ENCODE measurements at places on chromosomes 16 and 17.

DNA sequence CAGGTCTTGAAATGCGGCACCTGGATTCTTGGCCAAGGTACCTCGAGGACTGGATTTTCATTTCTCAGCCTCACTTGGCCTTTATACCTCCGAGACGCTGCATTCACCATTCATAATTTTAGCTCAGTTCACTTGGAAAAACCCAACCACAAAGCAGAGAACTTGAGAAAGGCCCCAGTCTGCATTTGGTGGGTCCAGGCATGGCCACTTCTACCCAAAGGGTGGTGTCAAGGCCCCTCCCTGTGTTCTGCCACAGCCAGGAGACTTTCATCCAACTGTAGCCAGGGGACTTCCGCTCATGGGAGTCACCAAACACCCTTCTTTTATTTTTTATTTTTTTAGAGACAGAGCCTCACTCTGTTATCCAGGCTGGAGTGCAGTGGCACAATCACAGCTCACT, 14.7 kb upstream of the TVP23A start:
- no peak for DNase-seq

- DNase-seq, result no peak
Observed at GRCh38 chr16:57089406-57089805, 3.0 kb upstream of the CPNE2 start.

- no peak for DNase-seq
Observed at GRCh38 chr16:19997264-19997663, 76.4 kb downstream of the GPR139 start.

DNA sequence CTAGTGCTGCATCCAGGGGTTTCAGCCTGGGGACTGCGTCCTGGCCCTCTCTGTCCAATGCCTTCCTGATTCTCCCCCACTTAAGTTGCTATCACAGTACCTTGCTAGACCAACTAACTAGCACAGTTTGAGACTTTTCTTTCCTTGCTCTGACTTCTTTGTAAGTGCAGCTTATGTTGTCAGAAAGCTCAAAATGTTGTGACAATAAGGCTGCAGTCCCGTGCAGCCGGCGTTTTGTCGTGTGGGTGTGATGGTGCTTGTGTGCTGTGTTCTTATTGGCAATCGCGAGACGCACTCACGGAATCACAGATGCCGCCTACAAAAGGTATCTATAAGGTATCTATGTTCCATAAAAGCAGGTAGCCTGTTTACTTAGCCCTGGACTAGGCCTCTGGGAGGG, 132.8 kb downstream of the PRKCA start:
- DNase-seq, result no peak

- DNase-seq, result no peak
Observed at GRCh38 chr16:27778171-27778925, 228.4 kb downstream of the KATNIP start.

DNA sequence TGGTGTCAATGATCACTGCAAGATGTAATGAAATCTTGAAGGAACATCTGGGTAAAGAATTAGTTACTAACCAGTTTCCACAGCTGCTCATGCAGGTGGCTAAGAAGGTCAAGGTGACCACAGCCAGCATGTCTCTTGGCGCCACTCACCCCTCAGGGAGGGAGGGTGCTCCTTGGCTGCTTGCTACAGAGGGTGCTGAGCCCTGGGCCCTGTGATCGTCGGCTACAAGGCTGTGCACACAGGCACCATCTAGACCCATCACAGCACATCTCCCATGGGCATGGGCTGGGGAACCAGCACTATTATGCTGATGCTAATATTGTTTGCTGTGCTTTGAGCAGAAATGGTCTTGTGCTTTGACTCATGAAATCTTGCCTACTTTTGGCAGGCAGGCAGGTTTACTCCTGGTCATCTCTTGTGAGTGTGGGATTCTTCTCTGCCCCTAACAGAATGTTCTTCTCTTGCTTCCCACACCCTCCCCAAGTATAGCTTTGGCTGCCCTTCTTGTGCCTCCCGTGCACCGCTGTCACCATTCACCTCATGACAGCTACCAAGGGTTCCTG, 36.4 kb downstream of the TXNDC11 start:
- no peak for DNase-seq

- no peak for DNase-seq
Observed at GRCh38 chr17:75594499-75595283, 7.1 kb downstream of the MYO15B start.

DNA sequence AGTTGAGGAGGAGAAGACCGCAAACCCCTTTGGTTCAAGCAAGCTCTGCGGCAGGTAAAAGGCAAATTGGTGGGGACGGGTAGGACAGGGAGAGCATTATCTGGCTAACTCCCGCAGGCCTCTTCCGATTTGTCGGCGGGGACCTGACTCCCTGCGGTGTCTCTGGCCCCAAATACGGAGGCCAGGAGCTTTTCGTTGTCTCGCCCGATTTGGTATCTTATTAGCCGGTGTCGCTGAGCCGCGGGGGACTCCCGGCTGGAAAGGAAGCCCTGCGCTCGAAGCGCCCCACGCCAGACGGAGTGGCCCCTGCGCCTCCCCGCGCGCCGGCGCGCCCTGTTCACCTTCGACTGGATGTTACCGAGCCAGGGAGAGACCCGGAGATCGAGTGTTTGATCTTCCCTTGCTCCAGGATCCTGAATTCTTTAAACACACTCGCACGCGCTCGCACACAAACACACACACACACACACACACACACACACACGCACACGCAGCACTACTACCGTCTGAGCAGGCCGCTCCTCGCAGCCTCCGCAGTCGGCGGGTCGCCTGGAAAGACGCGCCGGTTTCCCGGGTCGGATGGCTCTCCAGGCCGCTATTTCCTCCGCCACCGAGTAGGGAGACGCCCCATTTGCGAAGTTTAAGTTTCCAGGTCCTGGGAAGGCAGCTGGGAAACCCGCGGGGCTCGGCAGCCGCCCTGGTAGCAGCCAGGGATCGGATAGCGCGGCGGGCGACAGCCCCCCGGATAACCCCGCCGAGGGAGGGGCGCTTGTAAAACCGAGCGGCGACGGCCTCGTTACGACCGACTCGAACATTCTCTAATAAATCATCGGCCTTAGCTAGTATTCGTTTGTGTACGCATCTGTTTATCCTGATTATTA, 3.3 kb downstream of the PRAC1 start:
- DNase-seq, result no peak

DNA sequence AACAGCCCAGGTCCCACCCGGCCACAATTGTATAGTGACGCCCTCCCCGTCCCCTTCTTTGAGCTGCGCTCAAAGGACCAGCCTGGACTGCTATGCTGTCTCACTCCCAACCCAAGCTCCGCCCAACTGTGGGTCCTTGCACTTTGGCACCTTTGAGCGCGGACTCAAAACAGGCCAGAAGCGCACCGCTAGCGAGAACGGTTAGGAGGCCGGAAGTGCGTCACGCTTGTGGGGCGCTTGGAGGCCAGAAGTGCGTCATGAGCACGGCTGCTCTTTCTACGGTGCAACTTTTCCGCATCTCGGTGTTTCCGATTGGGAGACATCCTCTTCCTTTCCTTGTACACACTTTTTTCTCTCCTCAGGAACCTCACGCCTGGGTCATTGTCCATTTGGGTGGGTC, at the start of gene ZNF19:
Gene ZNF19 (minus strand): TSS at position 203 of the 400 bp plus-strand sequence. CDS start 7,210 bp downstream, outside the sequence.
- no peak for DNase-seq

- DNase-seq, result peak; percentile 100
Observed at GRCh38 chr16:67404740-67405226, 11.5 kb upstream of the TPPP3 start.

DNA sequence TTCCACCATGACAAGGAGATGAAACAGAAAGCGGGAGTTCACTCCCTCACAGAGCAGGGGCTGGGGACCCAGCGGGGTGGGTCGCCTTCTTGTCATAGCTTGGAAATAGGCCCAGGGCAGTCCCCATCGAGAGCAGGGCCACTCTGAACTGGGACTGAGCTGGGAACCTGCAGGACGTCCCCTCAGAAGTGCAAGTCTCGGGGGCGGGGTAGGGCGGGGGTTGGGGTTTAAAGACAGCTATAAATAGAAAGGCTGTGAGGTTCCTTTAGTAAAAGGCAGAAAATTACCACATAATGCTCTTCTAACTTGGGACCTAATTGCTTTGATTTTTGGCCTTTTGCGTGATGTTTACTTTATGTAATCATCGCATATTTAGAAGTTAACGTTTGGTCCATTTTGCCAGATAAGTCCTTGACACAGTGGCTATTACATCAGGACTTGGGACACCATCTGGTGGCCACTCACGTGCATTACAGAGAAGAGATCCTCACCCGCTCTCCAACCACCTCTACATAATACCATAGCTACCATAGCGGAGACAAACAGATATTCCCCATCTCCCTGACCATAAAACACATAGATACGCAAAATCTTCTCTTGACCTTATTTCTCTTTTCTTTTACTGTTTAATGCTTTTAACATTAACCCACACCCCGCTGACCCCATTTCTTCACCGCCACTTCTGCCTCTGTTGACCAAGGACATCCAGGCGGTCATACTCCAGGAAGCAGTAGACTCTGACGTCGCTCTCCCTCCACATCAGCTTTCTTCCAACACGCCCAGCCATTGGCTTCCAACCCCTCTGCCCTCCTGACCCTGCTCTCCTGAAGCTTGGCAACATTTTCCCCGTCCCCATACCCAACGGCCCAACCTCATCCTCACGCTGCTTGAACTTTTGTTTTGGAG, 27.5 kb upstream of the PIK3R6 start:
- DNase-seq, result peak; percentile 47

- DNase-seq, result no peak
Observed at GRCh38 chr17:4487820-4488716, 10.6 kb upstream of the SPNS2 start.

GRCh38 chr16:75377729-75378386, 55.4 kb downstream of the CFDP1 start:
- peak; percentile 99 for DNase-seq

GRCh38 chr17:39777534-39778365, 40.0 kb downstream of the GRB7 start:
- no peak for DNase-seq

GRCh38 chr17:65914784-65915342, 277.1 kb downstream of the CEP112 start:
- no peak for DNase-seq

DNA sequence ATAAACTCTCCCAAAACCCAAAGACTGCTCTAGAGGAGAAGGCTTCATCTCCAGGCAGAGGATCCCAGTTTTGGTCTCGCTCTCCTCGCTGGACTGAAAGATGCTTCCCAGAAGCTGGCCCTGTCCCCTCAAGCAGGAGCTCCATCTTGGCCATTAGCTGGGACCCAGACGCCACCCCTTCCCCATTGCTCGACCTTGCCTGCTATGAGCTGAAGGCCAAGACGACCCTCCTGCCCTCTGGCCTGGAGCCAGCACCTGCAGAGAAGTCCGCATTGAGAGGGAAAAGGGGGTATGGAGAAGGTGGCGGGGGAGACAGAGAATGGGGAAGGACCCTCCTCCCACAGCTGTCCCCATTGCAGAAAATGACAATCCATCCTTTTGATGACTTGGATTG, 3.6 kb upstream of the RCVRN start:
- no peak for DNase-seq

DNA sequence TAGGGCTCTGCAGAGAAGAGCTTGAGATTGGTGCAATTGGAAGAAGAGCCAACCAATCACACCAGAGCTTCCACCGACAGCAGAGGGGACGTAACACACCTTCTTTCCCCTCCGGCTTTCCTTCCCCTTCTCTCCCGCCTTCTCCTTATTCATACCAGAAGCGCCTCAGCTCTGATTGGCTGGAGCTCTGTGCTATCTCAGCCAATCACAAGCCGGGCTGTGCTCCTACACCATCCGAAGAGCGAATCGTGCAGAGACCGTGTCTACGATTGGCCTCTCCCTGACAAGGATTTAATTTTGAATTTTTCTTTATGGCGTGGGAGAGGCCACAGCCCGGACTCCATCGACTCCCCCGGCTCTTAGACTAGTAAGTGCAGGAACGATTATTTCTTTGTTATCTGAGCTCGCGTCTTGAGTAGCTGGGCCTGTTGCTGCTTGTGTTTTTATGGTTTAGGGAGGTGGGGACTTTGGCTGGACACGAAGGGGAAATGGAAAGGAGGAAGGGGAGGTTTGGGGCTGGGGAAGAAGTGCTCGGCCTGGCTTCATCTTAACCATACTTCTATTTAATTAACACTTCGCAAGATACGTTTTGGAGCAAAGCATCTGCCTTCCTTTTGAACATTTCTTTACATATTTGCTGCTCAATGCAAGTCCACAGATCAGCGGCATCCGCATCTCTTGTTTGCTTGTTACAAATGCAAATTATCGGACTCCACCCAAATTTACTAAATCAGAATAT, at the start of gene PRR11:
Gene PRR11 (plus strand): TSS at position 308 of the 739 bp plus-strand sequence. CDS start 14,007 bp downstream, outside the sequence.
- peak; percentile 100 for DNase-seq

DNA sequence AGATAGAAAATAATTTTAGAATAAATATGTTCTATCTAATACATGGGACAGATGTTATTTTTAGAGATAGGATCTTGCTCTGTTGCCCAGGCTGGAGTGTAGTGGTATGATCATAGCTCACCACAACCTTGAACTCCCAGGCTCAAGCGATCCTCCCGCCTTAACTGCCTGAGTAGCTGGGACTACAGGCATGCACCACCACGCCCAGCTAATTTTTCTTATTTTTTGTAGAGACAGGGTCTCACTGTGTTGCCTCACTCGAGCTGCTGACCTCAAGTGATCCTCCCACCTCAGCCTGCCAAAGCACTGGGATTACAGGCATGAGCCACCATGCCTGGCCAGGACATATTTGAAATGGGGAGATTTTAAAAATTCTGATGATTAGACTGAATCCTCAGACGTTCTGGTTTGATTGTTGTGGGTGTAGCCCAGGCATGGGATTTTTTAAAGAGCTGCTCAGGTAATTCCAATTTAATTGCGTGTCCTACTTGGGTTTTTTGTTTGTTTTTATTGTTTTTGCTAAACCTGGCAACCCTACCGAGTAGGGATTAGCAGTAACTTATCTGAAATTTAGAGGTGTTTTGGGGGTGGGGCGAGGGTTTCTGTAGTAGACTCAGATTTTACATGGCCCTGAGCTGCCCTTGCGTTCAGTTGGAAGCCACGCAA, 142.9 kb downstream of the RAB11FIP4 start:
- peak; percentile 71 for DNase-seq

GRCh38 chr17:45385331-45385997, 47.2 kb downstream of the ARHGAP27 start:
- DNase-seq, result no peak

GRCh38 chr17:77645072-77646045, 313.1 kb upstream of the TNRC6C start:
- no peak for DNase-seq

- peak; percentile 25 for DNase-seq
Observed at GRCh38 chr17:68539548-68540467, 27.6 kb downstream of the PRKAR1A start.

- no peak for DNase-seq
Observed at GRCh38 chr16:508884-509736, 18.4 kb upstream of the CAPN15 start.

DNA sequence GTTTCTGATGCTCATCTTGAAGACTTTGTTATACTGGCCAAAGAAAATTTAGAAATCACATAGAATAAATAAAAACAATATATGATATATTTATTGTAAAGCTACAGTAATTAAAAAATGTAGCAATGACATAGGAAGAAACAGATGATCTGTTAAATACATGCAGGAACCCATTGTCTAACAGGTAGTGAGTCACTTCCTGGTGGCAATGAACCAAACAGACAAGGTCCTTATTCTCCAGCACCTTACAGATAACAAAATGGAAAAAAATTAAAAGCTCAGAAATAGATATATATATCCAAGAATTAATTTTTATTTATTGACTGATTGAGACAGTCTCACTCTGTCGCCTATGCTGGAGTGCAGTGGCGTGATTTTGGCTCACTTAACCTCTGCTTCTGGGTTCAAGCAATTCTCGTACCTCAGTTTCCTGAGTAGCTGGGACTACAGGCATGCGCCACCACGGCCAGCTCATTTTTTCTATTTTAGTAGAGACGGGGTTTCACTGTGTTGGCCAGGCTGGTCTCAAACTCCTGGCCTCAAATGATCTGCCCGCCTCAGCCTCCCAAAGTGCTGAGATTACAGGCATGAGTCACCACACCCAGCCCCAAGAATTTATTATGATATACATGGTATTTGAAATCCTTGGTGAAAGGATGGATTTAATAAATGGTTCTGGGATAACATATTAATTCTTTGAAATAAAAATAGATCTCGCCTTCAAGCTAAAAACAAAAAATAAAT, 7.5 kb downstream of the NETO2 start:
- no peak for DNase-seq

All from foreskin keratinocyte (primary cell).